Spinal cord (tissue), 10 donors: ENCODE measurements at places on chromosomes 5 and 9. TPM values are rescaled to one million over a fixed set of nuclear protein-coding genes. Genes with fewer than 3 reads are reported as not detected.

The LSM11 gene
- 59.8 TPM for total RNA-seq

The SPATA31A3 gene
- total RNA-seq: not detected

The CARD9 gene
- total RNA-seq: 2.4 TPM

The TNC gene
- 83.8 TPM for total RNA-seq

The CHSY3 gene
- total RNA-seq: 11.9 TPM

The AGXT2 gene
- total RNA-seq: 0.11 TPM

The DPYSL3 gene
- 370 TPM for total RNA-seq

The TBC1D13 gene
- 13.9 TPM for total RNA-seq

The NIPAL4 gene
- 1.3 TPM for total RNA-seq

The SPATA31A6 gene
- total RNA-seq: not detected

The PCDHGA7 gene
- 6.6 TPM for total RNA-seq

The ITGA2 gene
- 6.5 TPM for total RNA-seq

The TMED9 gene
- total RNA-seq: 66.7 TPM

The AKNA gene
- 6.7 TPM for total RNA-seq

The ZNG1F gene
- 16.0 TPM for total RNA-seq

The PDCD1LG2 gene
- 0.50 TPM for total RNA-seq

The TNFSF15 gene
- total RNA-seq: 0.69 TPM

The PCDHGB1 gene
- total RNA-seq: 8.6 TPM

The C5orf24 gene
- total RNA-seq: 46.2 TPM

The PTGDS gene
- 6,990 TPM for total RNA-seq

The EFNA5 gene
- 17.7 TPM for total RNA-seq

The ARHGEF28 gene
- 13.6 TPM for total RNA-seq

The GEMIN5 gene
- total RNA-seq: 21.8 TPM

The DRD1 gene
- total RNA-seq: 1.6 TPM

The SLC1A3 gene
- total RNA-seq: 456 TPM

The CNTNAP3B gene
- 22.4 TPM for total RNA-seq

The CDX1 gene
- 0.28 TPM for total RNA-seq

The TMEM252 gene
- not detected for total RNA-seq

The IPO11 gene
- total RNA-seq: 25.5 TPM

The RLN1 gene
- 1.6 TPM for total RNA-seq

The LCN9 gene
- not detected for total RNA-seq

The HSPA4 gene
- total RNA-seq: 80.5 TPM

The TLX3 gene
- 2.0 TPM for total RNA-seq

The PHF24 gene
- 7.7 TPM for total RNA-seq

The CXXC5 gene
- 71.5 TPM for total RNA-seq

The PCDHGB5 gene
- total RNA-seq: 21.5 TPM

The CENPK gene
- total RNA-seq: 13.8 TPM

The HAPLN1 gene
- 28.4 TPM for total RNA-seq

The ORM2 gene
- not detected for total RNA-seq

The AFAP1L1 gene
- 11.2 TPM for total RNA-seq

The ZNF462 gene
- 61.7 TPM for total RNA-seq

The SMIM33 gene
- total RNA-seq: not detected

The LCN1 gene
- total RNA-seq: not detected

The IRX1 gene
- 6.0 TPM for total RNA-seq

The DPM2 gene
- 13.9 TPM for total RNA-seq

The ECSCR gene
- total RNA-seq: 63.2 TPM

The NTNG2 gene
- total RNA-seq: 5.4 TPM

The RNF180 gene
- 39.4 TPM for total RNA-seq

The MCC gene
- total RNA-seq: 30.3 TPM

The TRPM6 gene
- total RNA-seq: 1.9 TPM

The CDKN2A gene
- total RNA-seq: 0.11 TPM

The SAPCD2 gene
- total RNA-seq: 5.0 TPM

The TRAF1 gene
- total RNA-seq: 5.4 TPM

The SMIM15 gene
- total RNA-seq: 30.6 TPM
